ENCODE measurements at places on chromosomes 5 and 9.

- DNase-seq, result no peak
These were observed 2.4 kb downstream of the TPM2 start for GRCh38 chr9:35687306-35687705.

DNA sequence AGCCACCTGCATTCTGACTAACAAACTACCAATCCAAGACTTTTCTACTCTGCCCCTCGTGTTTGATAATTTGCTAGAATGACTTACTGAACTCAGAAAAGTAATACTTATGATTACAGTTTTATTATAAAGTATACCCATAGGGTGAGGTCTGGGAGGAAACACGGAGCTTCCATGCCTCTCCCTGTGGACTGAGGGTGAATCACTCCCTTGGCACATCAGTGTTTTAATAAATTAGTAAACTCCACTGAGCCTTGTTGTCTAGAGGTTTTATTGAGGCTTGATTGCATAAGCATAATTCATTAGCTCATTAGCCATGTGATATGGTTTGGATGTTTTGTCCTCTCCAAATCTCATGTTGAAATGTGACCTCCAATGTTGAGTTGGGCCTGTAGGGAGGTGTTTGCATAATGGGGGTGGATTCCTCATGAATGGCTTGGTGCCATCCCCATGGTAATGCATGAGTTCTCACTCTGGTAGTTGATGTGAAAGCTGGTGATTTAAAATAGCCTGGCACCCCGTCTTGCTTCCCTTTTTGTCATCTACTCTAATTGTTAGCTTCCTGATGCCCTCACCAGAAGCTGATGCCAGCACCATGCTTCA, 233.6 kb upstream of the TRPC7 start:
- DNase-seq, result no peak

- no peak for DNase-seq
These were observed 136.2 kb downstream of the CFAP90 start for GRCh38 chr5:7714697-7715096.

- peak; percentile 2 for DNase-seq
These were observed 365.1 kb upstream of the NUDT12 start for GRCh38 chr5:103927739-103928138.

- DNase-seq, result no peak
These were observed 95.1 kb downstream of the GPR21 start for GRCh38 chr9:123128591-123128990.

GRCh38 chr5:6734243-6734700, 21.0 kb downstream of the TENT4A start:
- DNase-seq, result no peak

- no peak for DNase-seq
These were observed 93.6 kb downstream of the COL23A1 start for GRCh38 chr5:178496642-178497041.

DNA sequence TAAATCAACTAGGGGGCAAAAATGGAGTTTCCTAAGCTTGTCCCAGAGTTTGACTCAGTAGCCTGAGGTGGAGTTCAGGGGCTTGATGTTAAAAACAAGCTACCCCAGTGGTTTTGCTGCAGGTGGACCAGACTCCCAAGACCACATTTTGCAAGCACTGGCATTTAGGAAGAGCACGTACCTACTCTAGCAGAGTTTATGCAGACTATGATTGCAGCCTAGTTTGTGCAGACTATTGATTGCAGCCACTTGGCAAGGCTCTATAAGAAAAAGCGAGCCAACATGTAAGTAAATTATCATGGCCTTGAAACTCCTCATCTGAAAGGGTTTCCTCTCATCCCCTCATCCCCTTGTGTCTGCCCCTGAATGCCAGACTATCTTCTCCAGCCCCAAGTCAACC, 102.0 kb upstream of the CCDC152 start:
- DNase-seq, result no peak

- no peak for DNase-seq
These were observed 21.4 kb downstream of the ALDH1A1 start for GRCh38 chr9:72931437-72931836.

GRCh38 chr9:115146581-115147021, 28.6 kb upstream of the TNC start:
- DNase-seq, result no peak

DNA sequence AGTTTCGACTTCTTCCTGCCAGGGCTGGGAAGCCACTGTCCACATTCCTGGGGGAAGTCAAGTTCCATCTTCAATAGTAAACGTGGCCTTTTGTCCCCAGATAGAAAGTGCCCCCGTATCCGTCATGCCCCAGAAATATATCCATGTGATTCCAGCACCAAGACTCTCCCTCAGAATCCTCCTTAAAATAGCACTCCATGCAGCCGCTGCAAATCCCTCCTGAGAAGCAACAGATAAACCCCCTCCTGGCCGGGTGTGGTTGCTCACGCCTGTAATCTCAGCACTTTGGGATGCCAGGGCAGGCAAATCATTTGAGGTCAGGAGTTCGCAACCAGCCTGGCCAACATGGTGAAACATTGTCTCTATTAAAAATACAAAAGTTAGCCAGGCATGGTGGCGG, 126.1 kb downstream of the OLFM1 start:
- no peak for DNase-seq

DNA sequence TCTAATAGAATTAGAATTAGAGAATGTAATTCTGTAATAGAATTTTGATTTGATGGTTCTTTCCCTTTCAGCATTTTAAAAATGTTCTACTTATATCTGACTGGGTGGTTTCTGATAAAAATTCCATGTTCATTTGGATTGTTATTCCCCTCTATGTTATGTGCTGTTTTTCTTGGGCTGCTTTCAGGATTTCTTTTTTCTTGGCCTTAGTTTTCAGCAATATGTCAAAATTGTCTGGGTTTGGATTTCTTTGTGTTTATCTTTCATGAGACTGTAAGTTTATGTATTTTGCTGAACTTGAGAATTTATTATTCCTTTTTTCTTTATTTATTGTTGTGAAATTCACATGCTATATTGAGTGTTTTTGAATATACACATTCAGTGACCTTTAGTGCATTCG, 189.1 kb downstream of the RANBP17 start:
- no peak for DNase-seq

DNA sequence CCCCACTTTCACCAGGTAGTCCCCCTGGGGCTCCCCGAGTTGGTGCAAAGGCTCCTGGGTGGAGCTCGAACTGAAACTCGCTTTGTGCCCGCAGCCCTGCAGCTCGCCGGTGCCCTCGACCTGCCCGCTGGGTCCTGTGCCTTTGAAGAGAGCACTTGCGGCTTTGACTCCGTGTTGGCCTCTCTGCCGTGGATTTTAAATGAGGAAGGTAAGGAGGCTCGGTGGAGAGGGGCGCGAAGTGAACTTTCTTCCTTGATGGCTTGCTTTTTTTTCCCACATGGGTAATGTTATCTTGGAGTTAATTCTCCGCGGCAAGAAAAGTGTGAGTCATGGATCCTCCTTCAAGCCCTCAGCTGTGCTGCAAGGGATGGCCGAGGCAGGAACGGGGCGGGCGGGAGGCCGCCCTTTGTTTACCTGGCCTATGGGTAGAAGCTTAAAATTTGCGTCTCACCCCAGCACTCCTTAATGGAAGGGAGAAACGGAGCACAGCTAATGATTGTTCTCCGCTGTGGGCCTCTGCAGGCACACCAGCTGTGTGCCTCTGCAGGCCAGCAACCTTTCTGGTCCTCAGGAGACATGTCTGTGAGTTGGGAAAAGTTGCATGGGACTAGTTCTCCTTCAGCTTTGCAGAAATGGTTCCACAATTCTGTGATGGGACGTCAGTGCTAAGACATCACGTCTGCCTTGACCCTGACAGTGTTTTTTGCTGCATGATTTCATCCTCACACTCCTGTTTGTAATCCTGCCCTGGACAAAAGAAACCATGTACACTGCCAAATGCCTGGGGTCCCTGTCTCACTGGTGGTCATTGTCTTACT, 1.1 kb downstream of the MAMDC2 start:
- peak; percentile 66 for DNase-seq

DNA sequence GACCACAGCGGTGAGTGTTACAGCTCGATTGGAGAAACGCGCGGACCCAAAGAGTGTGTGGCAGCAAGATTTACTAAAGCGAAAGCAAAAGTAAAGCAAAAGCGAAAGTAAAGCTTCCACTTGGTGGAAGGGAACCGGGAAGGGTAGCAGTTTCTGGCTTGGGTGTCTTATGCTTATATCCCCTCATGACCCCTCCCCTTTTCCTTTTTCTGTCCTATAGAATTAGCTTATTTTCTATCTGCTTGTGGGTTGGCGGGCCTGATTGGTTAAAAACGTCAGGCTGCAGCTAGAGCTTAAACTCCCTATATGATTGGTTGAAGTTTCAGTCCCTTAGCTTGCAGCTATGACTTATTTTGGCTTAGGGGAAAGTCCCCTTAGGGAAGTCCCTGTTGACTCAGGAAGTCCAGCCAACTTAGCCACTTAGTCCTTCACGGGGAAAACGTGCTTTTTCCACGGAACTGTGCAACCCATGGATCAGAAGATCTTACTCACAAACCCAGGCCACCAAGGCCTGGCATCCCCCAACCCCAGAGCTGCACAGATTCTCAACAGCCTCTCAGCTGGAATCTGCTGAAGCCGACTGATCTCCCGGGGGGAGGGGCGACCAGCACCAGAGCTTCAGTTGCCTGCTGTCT, 114.2 kb upstream of the ADAMTS16 start:
- peak; percentile 45 for DNase-seq

GRCh38 chr5:111984044-111984443, 227.1 kb upstream of the NREP start:
- DNase-seq, result no peak

GRCh38 chr9:85964949-85965348, 24.0 kb downstream of the NAA35 start:
- no peak for DNase-seq

- peak; percentile 87 for DNase-seq
These were observed 79.0 kb downstream of the TLR4 start for GRCh38 chr9:117782931-117783788.

- DNase-seq, result no peak
These were observed 580.8 kb downstream of the ACTL7B start for GRCh38 chr9:108274971-108275370.

- DNase-seq, result no peak
These were observed 54.8 kb upstream of the ADAMTS2 start for GRCh38 chr5:179400020-179400419.

GRCh38 chr5:113546703-113547183, 33.2 kb downstream of the YTHDC2 start:
- no peak for DNase-seq

GRCh38 chr9:23496489-23497136, 329.4 kb downstream of the ELAVL2 start:
- no peak for DNase-seq

GRCh38 chr9:107213080-107213479, 70.0 kb upstream of the RAD23B start:
- no peak for DNase-seq

DNA sequence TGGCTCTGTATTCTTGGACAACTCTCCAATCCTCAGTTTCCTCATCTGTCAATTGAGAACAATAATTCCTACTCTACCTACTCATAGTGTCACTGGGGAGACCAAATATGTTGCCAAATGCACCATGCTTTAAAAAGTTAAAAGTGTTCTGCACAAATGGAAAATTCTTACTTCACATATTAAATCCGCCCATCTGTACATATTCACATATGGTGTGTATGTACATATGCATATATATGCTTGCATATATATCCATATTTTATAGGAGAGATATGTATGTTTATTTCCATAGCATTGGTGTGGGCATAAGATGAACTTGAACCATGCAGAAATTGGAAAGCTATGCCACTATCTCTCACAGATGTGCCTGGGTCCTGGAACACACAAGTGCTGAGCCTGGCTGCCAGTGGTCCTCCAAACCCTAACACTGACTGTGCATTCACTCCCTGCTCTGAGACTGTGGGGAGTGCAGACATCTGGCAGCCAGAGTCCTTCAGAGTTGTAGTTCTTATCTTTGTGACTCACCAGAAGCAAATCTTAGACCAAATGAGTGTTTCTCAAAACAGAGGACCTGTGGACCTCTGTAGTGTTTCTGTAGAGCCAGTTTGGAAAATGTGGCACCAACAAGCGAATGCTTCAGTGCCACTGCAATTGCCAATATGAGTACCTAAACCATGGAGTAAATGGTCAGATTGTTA, 168.7 kb downstream of the GRIA1 start:
- no peak for DNase-seq

DNA sequence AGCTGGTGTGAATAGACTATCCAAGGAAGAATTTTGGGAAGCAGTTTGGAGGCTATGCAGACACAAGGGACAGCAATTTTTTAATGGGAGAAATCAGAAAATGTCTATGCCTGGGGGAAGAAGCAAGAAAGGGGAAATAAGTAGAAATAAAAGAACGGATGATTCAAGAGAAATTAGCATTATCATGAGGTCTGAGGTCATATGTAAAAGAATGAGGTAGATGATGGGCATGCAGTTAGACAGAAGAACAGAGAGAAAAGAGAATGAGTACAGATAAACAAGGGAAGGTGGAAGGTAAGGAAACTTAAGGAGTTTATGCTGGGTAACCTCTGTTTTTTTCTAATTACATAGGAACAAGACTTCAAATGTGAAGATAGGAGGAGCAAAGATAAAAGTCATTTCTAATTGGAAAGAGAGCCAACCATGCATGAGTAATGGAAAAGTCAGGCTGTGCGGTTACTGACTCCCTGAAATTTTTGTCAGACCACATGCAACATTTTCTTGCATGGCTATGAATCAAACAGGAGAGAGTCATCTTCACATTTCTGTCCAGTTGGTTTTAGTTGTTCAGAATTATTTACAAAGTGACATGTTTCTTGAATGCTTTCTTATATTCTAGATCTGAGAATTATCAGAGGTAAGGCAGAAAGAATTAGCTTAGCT, 101.0 kb upstream of the PIK3R1 start:
- no peak for DNase-seq

Measured in GM23338 (cell line).